A549 treated with dexamethasone at 1 μM for 4 hours (cell line): ENCODE measurements at places on chromosomes 6 and 20. TPM values are rescaled to one million over a fixed set of nuclear protein-coding genes. Genes with fewer than 3 reads are reported as not detected.

The OR2H2 gene
- total RNA-seq, result not detected in 5 replicates

The ITPR3 gene
- total RNA-seq, result 28.4 to 59.0 TPM (median 51.0 TPM) in 5 replicates

The PRDM1 gene
- 5.4 to 8.3 TPM (median 6.5 TPM) in 5 replicates for total RNA-seq

The ACTL10 gene
- not detected in 5 replicates for total RNA-seq

The MEI4 gene
- total RNA-seq, result not detected in 5 replicates

The FAM83B gene
- total RNA-seq, result 0.02 to 0.03 TPM (median 0.02 TPM) in 3 of 5 replicates, not detected in the others
